ENCODE measurements at places on chromosomes 2 and 18.

DNA sequence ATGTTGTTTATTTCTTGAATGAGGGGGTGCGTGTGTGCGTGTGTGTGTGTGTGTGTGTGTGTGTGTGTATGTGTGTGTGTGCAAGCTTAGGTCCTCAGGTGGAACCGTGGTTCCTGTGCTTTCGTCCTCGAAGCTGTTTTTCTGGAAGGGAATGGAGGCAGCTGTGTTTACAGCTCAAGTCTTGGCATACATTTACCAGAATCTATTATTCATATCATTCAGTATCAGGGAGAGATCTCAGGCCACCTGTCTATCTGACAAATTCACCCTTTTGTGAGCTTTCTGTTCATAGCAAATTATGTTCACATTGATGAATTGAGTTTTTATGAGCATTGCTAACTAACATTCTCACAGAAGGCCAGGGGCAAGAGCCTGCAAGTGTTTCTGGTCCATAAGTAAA is 550.4 kb downstream of the ARHGAP15 start:
- DNase-seq = no peak

GRCh38 chr18:62128157-62128556 is 58.7 kb downstream of the PIGN start:
- DNase-seq = no peak

DNA sequence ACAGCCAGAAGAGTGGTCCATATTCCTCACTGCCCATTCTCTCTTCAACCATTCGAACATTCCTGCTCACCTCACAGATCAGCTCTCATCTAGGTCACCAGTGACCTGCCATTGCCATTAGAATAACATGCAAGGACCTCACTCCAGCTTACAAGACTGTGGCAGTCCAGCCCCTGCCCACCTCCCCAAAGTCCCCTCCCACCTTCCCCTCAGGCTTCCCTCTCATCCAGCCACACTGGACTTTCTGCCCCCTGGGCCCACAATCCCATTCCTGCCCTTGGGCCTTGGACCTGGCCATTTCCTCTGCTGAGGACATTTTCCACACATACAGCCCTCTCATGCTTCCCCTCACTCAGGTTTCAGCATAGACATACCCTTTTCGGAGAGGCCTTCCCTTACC is 5.2 kb upstream of the TMEM177 start:
- no peak for DNase-seq

DNA sequence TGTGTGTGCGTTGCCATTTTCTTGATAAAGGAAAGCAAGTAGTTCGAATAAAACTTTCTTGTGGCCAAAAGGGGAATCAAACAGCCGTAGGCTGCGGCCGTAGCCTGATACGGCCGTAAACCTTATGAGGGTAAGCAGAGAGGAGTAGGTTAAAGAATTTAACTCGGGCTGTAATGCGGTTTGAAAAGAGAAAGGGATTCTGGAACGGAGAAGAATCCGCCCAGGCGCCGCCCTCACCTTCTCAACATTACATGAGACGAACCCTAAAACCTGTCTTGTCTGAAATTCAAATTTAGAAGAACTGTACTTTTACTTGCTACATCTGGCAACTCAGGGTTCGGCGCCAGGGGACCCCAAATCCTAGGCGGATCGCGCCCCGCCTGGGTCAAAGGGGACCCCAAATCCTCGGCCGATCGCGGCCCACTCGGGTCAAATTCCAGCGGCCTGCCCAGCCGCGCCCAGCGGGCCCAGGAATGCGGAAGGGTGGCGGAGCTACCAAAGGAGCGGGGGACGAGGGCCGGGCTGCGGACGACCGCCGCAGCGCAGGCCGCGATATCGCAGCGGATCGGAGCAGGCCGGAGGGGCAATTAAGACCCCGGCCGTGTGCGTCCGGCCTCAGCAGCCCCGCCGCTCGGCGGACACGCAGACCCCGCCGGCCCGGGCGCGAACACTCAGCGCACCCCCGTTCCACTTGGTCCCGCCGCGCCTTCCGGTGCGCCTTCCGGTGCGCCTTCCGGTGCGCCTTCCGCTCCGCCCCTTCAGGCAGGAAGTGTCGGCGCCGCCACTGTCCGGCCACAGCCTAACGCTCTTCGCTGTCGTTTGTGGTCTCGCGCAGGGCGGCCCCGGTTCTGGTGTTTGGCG is at the start of gene MYL12B:
Gene MYL12B (plus strand): TSS at position 761 of the 861 bp plus-strand sequence. CDS start 10,766 bp downstream, outside the sequence.
- peak; percentile 79 for DNase-seq

GRCh38 chr2:27771202-27771547 is 344 bp upstream of the MRPL33 start:
- DNase-seq = no peak
